ENCODE measurements at places on chromosomes 1 and 21.
A peak's percentile ranks its signal among the peaks of the same experiment; 100 is the strongest.

DNA sequence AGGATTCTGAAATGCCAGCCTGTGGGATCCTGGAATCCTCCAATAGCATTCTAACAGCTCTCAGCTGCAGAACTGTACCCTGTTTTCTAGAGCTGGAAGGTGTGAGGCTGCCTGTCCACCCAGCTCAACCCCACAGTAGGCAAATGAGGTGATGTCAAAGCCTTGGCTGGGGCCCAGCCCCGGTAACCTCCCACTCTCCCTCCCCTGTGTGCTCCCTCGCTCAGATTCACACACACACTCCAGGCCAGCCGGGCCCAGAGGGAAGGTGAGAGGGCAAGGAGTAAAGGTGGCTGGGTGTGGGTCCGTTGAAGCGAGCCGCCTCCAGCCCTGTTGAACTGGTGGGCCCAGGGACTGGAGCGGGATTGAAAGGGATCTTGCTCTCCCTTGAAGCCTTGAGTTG is at the start of gene BSND:
BSND (plus strand) TSS at position 257 of the 400 bp plus-strand sequence. CDS start 254 bp downstream, outside the sequence.
- no peak for DNase-seq

DNA sequence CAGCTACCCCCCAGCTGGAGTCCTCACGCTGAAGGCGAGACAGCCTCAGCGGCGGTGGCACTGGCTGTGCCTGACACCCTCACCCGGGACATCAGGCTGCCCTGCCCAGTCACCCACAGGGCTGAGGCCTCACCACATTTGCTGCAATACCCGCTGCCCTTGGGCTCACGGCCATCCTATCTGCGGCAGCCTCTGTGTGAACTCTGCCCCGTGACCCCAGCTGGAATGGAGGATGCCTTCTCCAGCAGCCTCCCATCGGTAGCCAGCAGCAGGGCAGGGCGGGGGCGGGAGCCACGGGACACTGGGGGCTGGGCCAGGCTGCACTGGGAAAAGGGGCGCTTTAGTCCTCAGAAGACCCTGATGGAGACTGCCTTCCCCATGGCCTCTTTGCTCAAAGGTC is 112.4 kb upstream of the ZBTB40 start:
- no peak for DNase-seq

- DNase-seq, result no peak
Measured at GRCh38 chr1:181126871-181127587, 38.5 kb downstream of the IER5 start.

GRCh38 chr1:62025154-62025553 is 169.5 kb upstream of the L1TD1 start:
- DNase-seq, result no peak

DNA sequence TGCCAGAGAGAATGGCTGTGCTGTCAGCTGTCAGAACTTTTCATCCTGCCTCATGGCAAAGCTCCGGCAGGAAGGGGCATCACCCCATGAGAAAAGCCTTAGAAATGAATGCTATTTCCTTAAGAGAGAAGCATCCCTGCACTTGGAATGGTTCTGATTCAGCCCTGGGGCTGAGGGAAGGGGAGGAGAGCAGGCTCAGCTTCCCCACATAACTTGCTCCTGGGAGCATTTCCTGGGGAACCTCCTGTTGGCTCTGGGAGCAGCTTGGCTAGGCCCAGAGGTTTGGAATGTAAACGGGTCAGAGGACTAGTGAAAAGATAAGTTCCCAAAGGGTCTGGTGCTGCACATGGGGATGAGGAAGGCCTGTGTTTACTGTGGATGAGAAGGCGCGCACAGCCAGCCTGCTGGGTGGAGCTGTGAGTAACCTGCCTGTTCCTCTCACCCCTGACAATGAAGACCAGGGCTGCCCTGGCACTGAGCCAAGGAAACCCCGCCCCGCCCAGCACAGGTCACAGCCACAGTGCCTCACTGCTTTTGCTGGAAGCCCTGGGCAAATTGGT is 5.0 kb downstream of the PRELP start:
- peak; percentile 18 for DNase-seq

DNA sequence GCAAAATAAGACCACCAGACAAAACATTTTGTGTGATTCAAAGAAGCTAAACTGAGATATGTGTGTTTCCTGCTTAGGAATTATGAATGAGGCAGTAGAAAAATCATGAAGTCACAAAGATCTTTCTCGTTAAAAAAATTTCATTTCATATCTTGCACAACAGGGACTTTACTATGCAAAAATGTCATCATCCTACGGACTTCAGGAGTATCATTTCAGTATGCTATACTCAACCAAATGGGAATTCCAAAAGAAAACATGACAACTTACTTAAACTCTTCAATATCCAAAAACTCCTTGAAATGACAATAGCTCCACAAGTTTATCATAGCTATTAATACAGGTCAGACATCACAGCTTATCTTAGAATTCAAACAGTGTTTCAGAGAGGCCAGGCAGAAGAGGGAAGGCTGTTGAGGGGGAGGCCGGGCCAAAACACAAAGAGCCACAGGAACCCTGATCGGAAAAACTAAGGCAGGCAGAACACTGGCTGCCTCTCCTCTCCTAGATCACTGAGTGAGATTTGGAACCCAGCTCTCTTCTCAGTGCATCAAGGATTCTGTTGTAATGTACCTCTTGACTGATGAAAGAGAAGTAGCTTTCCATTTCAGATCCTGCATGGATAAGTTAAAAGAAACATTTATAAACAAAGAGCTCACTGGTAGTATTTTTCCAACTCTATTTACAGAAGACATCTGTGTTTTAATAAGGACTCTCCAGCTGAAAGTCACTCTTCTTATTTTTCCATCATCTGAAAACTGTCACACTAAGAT is 66.9 kb downstream of the TESK2 start:
- no peak for DNase-seq

DNA sequence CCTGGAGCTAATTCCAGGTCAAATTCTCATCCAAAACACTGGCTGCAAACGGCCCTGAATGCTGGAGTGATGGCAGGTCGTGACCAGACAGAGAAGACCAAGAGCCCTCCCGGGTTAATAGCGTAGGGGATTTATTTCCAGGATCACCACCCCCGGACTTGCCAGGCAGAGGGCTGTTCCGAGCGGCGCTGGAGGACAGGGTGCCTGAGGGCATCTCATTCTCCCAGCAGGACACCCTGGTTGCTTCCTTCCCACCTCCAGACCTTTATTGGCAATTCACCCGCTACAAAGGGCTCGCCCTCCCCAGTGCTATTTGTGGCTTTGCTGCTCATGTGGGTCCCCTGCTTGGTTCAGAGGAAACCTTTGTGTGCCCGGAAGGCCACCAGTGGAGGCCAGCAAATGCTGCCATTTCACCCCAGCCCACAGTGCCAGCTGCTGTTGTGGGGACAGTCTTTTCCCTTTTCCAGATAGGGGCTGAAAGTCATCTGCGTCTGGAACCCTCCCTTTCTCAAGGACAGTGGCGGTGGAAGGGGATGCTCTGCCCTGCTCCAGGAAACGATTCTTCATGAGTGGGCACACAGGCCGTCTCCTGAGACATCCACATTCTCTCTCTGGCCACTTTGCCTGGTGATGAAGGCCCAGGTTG is 19.0 kb upstream of the C1orf174 start:
- DNase-seq, result no peak

DNA sequence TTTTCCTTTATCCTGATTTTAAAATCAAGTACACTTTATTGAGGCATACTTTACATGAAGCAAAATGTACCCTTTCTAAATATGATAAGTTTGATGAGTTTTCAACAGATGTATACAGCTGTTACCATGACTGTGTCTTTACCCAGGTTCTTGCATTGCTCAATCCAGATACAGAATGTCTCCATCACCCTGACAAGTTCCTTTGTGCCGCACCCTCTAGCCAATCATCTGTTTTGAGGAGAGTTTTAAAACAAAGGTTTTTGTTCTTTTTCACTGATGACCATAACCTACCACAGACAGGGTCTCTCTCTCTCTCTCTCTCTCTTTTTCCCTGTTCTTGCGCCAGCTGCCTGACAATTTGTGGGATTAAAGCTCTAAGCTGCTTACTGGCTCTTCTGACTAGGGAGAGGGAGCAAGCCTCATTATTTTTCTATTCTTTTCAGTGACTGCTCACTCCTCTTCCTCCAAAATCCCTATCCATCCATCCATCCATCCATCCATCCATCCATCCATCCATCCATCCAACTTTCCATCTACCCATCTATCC is 1.2 kb upstream of the KCNE1 start:
- DNase-seq, result no peak

- no peak for DNase-seq
Measured at GRCh38 chr1:77349275-77349674, 67.5 kb downstream of the AK5 start.

- no peak for DNase-seq
Measured at GRCh38 chr1:186479162-186479561, 18.2 kb upstream of the PDC start.

- no peak for DNase-seq
Measured at GRCh38 chr1:220914283-220915116, 35.3 kb downstream of the HLX start.

DNA sequence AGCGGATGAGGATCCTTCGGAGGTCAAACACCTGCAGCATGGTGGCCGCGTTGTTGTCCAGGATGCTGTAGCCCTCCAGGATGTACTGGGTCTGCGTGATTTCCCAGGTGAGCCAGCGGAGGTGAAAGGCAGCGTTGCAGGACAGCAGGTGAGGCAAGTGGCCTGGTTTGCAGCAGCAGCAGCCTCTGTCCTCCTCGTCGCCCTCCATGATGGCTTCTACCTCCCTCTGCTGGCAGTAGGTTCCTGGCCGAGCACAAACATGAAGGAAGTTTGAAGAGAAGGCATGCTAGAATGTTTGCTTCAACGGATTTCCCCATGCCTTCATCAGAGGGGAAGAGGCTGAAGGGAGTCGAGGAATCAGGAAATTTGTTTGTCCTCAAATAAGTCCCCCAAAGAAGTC is 74.7 kb downstream of the NTPCR start:
- DNase-seq, result no peak

DNA sequence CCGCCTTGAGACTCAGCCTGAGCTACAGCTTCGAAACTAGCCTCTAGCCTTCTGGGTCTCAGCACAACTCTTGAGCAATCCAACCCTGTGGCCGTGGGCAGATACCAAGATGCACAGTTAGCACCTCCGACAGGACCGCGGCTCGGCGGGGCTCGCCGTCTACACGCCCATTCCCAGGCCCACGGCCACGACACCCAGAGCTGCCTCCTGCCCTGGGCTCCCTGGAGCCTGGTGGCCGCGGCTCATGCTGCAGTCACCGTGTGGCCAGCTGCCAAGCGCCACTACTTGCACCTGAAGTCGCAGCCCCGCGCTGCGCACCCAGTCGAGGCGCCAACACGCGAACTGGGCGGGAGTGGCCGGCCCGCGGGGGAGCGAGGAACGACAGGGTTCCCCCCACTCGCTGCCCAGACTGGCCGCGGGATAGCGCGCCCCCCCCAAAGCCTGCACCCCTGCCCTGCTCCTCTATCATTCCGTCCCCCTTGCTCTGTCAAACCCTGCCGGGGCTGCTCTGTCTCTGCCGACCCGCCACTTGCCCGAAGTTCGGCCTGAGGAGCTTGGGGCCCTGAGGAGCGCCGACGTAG is 729 bp upstream of the CDCA8 start:
- DNase-seq, result no peak

DNA sequence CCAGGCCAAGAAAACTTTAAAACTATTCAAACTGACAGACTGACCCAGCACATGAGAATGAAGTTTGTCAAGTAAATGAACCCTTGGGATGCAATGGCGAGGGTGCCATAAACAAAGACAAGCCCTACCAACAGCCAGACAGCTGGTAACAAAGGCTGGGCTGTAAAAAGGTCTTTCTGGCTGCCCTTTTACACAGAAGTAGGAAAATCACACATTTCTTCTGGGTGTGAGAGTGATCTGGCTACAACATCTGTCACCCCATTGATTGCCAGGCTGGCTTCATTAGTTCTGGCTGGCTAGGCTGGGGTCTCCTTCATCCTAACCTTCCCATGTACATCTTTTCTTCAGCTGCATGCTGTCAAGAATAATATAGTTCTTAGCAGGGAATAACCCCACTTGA is 83.6 kb upstream of the FOXD3 start:
- no peak for DNase-seq

- DNase-seq, result no peak
Measured at GRCh38 chr1:26690576-26691031, 5.2 kb upstream of the ARID1A start.

GRCh38 chr21:36613059-36613458 is 85.9 kb upstream of the SIM2 start:
- no peak for DNase-seq

DNA sequence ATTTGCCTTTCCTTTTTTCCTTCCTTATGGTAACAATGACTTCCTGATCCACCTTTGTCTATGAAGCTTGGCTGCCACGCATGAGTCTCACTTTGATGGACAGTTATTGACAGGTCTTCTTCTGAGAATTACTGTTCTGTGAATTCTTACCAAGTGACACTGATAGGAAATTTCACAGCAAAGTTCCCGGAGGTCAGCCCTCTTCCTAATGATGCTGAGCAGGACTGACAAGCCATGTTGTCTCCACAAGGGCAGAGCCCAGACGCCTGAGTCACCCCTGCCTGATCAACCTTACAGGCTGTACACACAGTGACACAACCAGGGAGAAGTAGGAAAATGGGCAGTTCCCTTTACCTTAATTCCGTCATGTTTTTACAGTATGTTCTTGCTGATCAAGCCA is 44.2 kb downstream of the ZC3H11B start:
- no peak for DNase-seq

GRCh38 chr1:160813215-160813614 is 17.2 kb downstream of the LY9 start:
- DNase-seq, result no peak

DNA sequence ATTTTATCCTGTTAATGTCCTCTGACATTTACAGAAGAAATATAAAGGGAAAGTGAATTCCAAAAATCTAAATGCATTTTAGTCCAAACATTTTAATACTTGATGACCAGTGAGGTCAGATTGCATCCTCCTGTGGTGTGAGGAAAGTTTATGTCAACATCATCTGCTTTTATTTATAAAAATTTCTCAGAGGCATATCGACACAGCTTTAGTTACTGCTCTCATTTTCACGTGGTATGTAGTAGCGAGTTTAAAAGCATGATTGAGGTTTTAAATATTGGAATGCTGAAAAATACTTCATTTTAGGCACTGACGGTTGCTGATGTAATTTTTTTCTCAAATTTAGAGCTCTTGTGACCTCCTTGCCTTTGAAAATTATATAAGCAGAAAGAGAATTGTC is 234.8 kb downstream of the HMCN1 start:
- DNase-seq, result no peak

GRCh38 chr1:209768354-209768774 is 12.5 kb downstream of the TRAF3IP3 start:
- peak; percentile 68 for DNase-seq

- no peak for DNase-seq
Measured at GRCh38 chr1:63960326-63960725, 186.5 kb downstream of the ROR1 start.

- DNase-seq, result peak; percentile 62
Measured at GRCh38 chr1:86395751-86396497, at the start of gene ODF2L. Gene ODF2L (minus strand): TSS chr1:86396323. CDS start chr1:86387027, 9,296 bp downstream.

DNA sequence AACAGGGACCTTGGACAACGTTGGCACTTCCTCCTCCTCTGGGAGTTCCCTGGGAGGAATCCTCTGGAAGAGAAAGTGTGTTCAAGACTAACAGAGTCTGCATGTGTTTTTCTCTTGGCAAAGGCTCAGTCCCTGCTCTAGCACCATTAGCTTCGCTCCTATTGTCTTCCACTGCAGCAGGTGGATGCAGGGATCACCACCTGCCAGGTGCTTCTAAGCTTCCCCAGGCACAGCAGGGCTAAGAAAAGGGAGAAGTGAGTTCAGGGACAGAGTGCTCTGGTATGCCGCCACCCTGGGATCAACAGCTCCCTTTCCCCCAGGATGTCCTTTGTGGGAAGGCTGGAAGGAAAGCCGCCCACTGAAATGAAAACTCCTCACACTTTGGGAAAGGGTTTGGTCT is 43.9 kb upstream of the IL20 start:
- no peak for DNase-seq

Data from stimulated activated CD8-positive, alpha-beta memory T cell treated with anti-CD3 and anti-CD28 coated beads, Interleukin-4, amount 100 ng/mL, for 1 hour (primary cell).